ENCODE measurements at places on chromosomes 16 and 17.

DNA sequence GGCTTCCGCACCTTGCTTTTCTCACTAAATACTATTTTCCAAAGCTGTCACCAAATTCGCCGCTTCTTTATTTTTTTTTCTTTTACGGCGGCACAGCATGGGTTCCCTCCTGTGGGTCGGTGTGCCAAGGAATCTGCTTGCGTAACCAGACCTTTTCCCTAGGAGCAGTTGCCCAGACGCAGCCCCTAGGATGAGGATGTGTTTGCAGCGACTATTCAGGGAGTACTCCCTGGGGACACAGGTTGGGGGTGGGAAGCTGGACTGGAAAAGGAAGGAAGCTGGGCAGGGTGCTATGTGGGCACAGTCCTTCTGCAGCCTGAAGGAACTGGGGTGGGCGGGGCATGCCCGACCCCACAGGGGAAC, 49.0 kb upstream of the ZCCHC14 start:
- no peak for DNase-seq

DNA sequence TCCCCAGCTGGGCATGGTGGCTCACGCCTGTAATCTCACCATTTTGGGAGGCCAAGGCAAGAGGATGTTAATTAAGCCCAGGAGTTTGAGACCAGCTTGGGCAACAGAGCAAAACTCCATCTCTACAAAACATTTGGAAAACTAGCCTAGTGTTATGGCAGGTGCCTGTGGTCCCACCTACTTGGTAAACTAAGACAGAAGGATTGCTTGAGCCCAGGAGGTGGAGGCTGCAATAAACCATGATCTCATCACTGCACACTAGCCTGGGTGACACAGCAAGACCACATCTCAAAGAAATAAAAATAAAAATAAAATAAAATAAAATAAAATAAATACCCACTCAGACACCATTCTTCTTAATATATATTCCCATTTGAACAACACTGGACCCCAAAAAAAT, 32.0 kb downstream of the EMP2 start:
- no peak for DNase-seq

DNA sequence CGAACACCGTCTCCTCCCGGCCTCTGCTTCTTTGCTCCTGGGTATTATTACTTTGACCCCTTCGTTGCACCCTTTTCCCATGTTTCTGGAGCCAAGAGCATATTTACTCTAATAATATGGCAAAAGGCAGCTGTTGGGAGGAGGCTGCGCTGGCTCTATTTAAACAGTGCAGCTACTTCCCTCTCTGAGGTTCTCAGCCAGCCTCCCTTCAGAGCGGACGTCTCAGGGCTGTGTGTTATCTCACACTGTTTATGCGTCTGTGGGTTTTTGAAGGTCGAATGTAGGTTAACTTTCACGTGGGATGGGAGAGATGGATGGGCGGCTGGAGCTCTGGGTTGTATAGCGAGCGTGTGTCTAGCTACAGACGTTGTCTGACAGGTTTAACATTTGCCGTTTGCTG, 45.3 kb downstream of the COX4I1 start:
- no peak for DNase-seq

- DNase-seq = peak; percentile 64
Observed at GRCh38 chr17:82065638-82066303, at the start of gene DUS1L. TSS of gene DUS1L (minus strand) at chr17:82065804. CDS start at chr17:82065059, 745 bp downstream.

DNA sequence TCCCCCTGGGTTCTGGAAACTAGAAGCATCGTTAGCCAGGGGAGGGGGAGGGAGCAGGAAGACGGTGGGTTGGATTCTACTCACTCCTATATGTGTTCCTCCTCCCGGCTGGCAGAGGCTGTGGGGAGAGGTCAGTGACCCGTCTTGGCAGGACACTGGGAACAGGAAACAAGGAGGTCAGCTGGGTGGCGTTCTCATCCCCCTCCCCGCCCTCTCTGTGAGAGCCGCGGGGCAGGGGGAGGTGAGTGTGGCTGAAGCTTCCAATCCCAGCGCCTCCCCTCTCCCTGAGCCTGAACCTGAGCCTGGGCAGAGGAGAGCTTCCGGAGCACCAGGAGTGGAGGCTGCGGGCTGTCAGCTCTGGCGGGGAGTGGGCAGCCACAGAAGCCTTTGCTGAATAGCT, 12.5 kb downstream of the GPRC5C start:
- DNase-seq = no peak

DNA sequence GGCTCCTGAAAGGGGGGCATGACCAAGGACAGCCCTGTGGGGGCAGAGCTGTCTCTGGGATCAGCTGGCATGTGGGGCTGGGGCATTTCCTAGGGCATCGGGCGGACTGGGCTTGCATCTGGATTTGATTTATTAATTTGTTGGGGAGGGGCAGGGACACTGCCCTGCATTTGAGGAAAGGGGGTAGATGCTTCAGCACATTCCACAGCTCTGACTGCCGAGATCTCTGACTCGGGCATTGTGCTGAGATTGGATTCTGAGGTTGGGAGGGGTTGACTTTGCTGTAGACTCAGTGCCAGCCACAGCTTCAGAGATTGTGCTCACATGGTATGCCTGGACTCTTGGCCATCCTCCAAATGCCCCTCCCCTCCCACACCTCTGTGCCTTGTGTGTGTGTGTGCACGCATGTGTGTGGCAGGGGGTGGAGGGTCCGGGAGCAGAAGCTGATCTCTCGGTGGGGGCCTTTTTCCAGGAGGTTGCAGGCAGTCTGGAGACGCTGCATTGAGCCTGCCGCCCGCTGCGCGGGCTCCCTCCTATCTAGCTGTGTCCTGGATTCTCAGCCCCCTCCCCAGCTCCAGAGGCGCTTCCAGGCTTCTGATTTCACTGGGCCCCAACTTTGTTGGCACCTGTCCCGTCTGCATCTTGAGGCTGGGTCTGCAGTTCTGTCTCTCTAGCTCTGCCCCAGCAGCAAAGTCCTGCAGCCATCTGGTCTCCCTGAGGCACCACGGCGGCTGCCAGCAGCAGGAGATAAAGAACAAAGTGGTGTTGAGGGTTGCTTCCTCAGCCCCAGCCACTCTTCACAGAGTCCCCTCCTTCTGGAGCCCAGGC, 14.9 kb downstream of the IGFBP4 start:
- DNase-seq = no peak

GRCh38 chr17:73956595-73957465, 246.6 kb upstream of the RPL38 start:
- DNase-seq = peak; percentile 41

GRCh38 chr17:14202388-14203166, 34.1 kb downstream of the CDRT15 start:
- no peak for DNase-seq

Data from CD4-positive, alpha-beta T cell treated with Interleukin-4 for 1 hour (primary cell).